ENCODE measurements at places on chromosomes 4 and X. TPM values are rescaled to one million over a fixed set of nuclear protein-coding genes. Genes with fewer than 3 reads are reported as not detected.

- DNase-seq: peak; percentile 62
Observed at GRCh38 chr4:152094970-152095700, 334.3 kb upstream of the GATB start.

DNA sequence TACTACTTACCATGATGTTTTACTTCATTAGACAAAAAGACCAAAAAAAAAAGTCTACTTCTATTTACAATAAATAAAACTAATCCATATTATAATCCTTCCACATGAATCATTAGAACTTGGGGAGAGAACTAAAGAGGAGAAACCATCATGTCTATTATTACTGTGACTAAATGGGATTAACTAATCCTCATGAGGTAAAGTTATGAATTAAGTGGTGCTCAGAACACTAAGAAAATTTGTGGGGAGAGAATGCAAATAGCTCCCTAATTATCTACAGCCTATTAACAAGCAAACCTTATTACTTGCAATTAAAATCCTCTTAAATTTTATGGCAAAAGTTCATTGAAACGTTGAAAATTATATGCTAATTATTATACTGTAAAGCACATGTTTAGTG, 68.8 kb downstream of the MAB21L2 start:
- DNase-seq: no peak

DNA sequence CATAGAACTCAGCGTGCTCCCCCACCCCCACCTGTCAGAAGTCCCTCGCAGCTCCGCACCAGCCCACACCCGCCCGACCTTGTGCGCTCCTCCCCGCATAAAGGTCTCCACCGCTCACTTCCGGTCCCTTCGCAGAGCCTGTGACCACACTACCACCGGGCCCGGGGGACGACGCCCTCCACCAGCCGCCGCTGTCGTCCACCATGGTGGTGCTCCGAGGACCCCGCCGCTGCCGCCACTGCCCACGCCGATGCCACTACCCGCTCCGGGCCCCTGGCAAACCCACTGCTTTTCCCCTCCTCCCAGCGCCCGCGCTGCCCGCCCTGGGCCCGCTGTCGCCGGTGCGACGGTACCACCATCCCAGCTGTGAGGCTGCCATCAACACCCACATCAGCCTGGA, 79.8 kb upstream of the LANCL3 start:
- DNase-seq: no peak

DNA sequence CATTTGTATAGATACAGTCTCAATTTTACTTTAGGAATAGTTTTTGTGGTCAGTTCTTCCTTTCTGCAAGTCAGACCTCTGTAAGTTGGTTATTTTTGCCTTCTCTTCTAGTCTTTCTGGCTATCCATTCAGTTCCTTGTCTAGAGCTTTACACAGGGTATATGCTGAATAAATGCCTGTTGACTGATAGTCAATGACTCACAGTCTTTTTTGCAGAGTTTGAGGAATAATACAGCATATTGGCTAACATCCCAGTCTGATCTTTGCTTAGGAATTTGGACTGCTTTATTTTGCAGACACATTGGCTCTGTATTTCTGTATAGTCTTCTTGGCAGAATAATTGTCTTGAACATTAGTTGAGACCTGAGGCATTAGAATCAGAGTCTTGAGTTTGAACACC, 132.4 kb downstream of the MAGEC1 start:
- DNase-seq: peak; percentile 49

DNA sequence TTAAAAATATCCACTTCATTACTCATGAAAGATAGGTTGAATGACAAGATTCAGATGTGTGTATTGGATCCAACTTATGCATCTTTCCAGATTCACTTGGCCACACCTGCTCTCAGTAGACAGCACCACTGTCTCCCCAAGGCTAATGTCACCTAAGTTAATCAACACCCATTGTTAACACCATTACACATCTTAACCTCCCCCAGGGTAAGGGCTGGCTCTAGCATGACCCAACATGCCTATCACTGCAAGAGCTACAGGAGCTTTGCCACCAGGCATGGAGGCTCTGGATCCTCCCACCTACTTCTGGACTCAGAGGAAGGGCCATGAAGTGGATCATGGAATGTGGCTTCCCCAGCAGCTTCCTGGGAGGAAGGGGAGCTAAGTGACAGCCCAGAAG, 32.8 kb upstream of the LSM6 start:
- DNase-seq: no peak

DNA sequence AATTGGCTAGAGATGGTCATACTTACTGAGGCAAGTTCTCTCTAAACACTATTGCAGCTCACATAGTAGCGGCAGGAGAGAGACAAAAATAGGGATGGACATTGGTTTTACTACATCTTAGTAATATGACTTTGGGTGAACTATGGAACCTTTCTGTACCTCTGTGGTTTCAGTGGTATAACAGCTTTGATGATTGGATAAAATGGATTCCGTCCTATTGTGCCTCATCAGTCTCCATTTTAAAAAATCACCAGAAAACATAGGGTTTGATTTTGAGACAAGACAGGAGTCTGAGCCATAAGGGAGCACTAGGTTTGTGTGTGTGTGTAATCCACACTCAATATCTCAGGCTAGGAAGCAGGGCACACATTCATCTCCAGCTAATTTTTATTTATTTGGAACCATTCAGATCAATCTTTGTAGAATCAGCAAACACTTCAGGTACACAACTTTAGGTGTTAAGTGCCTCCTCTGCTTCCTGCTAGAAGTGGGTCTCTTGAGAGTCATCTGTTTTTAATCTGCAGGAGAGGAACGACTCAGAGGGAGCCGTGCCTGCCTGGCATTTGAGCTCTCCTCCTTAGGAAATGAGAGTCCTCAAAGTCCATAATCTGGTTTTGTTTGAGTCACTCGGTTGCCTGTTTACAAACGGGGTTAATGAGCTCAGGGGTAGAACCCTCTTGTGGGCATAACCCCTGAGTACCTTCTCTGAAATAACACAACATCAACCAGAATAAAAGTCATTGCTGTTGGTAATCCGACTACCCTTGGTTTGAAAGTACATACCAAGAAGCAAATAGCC, 238.5 kb upstream of the BOD1L1 start:
- DNase-seq: no peak

SYTL4 gene
- 3.0 TPM for total RNA-seq

DNA sequence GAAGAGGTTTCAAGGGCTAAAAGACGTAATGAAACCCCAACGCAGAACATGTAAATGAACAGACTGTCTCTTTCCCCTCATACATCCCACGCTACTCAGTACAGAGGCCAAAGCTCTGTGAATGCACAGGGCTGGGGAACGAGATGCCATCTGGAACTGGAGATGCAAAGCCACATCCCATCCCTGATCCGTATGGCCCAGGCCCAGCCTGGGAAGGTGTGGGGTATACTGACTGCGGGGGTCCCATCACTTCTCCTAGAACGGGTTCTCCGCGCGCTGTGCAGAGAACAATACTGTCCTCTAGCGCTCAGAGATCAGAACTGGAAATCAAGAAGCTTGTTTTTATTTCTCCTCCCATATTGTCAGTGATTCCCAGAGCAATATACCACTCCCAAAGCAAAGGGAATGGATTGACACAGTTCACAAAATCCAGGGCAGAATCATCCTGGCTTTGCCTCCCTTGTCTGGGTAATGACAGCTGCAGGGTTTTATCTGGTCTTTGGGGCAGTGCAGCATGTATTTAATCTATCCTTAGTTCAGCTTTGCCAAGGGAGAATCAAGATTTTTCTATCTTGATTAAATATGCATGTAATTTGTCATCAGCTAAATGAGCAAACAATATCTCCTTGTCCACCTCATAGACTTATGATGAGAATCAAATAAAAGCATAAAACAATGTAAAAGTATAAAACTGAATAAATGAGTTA, 47.3 kb upstream of the TLR3 start:
- peak; percentile 66 for DNase-seq

DNA sequence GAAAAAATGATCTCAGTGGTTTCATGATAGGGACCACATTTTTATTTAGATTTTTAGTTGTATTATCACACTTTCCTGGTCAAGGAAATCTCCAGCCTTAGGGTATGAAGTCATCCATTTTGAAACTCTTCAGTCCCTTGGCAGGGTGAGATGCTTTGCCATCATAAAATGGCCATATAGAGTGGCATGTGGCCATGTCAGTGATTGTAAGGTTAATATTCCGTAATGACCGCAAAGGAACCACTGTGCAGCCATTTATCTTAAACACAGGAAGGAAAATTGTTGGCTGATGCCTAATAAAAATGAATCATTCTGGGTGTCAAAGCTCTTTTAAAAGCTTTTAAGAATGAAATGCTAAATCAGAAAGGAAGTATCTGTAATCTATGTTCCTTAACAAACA, 35.6 kb downstream of the COMMD8 start:
- DNase-seq: no peak

- DNase-seq: no peak
Observed at GRCh38 chr4:163967263-163967662, 472.8 kb downstream of the TMA16 start.

GRCh38 chrX:45143455-45143854, 57.2 kb downstream of the DIPK2B start:
- no peak for DNase-seq

DNA sequence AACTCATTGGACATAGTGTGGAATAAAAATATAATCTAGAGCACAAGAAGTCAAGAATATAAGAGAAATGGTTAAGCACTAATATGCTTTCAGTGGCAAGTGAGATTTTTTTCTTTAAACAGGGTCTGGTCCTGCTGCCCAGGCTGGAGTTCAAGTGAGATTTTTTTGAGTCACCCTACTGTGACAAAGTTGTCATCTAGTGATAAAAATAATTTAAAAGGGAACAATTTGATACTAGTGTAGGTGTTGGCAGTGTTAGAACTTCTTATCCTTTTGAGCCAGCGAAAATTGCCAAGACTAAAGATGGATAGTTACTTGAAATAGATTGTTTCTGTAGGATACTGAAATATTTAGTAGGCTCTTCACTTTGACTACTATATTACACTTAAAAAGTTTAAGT, 67.9 kb upstream of the TECRL start:
- no peak for DNase-seq

ADH1C gene
- 9.4 TPM for total RNA-seq

- no peak for DNase-seq
Observed at GRCh38 chrX:102840871-102841705, 96.0 kb upstream of the RAB40AL start.

GRCh38 chr4:127575888-127576287, 56.9 kb upstream of the INTU start:
- peak; percentile 46 for DNase-seq

DNA sequence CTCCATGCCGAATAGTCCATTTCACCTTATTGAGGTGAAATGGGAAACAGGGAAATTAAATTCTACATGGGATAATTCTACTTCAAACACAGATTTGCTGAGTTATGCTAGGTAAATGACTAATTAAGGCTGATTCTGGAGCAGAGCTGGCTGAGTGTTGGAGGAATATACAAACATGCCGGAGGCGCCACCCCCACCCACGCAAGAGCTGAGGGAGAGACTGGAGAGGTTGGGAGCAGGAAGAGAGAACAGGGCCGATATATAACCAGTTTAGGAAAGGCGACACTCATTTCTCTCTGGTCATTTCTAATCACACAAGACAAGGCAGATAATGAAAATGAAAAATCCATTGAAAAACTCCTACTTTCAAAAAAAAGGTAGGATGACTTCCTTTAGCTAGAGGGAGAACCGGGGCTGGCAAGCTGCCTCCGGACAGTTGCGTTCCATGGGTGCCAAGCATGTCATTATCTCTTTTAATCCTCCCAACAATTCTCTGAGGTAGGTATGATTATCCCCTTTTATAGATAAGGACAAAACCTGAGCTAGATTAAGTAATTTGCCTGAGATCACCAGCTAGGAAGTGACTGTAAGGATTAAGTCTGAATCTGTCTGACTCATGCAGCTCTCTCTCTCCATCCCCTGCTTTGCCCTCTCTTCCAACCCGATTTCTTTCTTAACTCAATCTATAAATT, 27.6 kb upstream of the CFAP299 start:
- DNase-seq: no peak

PAGE2B gene
- not detected for total RNA-seq

GRCh38 chr4:173242466-173243250, 74.0 kb downstream of the GALNT7 start:
- DNase-seq: no peak

KIAA1210 gene
- total RNA-seq: 0.18 TPM

SUPT20HL2 gene
- 0.09 TPM for total RNA-seq

ARSD gene
- 8.4 TPM for total RNA-seq

Measured in muscle of leg (tissue), 16 donors.